ENCODE measurements at places on chromosomes 7 and 10. TPM values are rescaled to one million over a fixed set of nuclear protein-coding genes. Genes with fewer than 3 reads are reported as not detected.

- no peak for DNase-seq
These were observed 31.6 kb downstream of the ZNF117 start for GRCh38 chr7:64959072-64959747.

GRCh38 chr7:47806701-47807103 lies 141.6 kb downstream of the PKD1L1 start:
- no peak for DNase-seq

DNA sequence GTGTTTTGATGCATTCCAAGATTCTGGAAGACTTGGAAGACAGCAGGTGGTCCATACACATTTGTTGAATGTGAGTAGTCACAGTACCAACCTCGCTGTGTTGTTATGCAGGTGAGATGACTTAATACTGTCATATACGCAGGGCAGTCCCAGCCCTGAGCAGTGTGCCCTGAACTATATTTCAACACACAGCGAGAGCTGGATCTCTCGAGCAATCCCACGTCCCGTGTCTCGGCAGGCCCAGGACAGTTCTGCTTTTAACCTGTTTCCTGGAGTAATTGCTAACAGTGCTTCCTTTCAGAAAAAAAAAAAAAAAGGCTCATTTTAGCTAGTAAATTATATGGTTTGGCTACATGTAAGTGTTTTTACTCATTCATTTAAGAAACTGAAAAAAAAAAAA lies 179.7 kb downstream of the PRKCQ start:
- no peak for DNase-seq

- DNase-seq, result no peak
These were observed 17.7 kb upstream of the ZMIZ1 start for GRCh38 chr10:79050896-79051555.

DNA sequence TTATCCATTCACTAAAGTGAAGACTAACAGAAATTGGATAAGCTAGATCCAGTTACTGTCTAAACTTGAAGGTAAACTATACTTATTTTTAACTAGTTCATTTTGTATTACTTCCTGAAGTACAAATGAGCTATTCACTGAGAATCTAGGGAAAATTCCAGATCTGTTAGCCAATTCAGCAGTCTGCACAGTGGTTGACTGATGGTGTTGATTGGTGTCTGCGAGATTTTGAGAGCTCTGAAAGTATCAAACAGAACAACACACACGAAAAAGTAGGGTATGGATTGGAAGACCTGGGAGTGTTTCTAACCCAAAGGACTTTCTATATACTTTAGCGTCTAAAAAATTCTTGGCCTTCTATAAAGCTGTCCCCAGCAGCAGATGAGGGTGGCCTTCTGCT lies 33.6 kb upstream of the AGR2 start:
- no peak for DNase-seq

DNA sequence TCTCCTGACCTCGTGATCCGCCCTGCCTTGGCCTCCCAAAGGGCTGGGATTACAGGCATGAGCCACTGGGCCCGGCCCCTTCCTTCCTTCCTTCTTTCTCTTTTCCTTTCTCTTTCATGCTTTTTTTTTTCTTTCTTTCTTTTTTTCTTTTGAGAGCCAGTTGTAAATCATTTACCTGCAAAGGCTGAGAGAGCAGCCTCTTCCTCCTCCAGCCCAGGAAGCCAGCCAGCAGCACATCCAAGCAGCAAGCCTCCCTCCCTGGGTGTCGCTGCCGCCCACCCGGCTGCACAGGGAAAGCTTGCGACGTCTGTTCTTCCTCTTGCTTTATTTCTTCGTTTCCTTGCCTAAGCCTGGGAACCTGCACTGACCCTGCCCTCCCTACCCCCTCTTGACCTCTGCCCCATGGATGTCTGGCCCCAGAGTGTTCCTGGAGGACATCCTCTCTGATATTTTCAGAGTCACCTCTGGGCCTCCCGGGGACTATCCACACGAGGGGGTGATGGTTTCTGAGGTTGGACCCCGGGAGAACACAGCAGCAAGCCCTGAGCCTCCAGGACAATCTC lies 62.8 kb upstream of the MYL10 start:
- no peak for DNase-seq

DNA sequence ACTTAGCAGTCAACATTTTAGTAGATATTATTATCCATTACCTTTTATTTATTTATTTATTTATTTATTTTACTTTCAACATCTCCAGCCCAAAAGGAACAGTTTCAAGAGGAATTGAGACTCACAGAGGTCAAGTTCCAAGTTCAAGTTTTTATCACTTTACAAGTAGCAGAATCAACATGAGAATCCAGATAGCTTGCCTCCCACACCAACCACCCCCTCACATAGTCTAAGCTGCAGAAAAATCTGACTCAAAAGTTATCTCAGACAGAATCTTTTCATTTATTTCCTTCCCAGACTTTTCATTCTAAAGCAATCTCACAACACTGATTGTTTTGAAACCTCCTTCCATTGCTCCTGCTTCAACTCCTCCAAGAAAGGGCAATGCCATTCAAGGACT lies 129.6 kb downstream of the GRM3 start:
- no peak for DNase-seq

DNA sequence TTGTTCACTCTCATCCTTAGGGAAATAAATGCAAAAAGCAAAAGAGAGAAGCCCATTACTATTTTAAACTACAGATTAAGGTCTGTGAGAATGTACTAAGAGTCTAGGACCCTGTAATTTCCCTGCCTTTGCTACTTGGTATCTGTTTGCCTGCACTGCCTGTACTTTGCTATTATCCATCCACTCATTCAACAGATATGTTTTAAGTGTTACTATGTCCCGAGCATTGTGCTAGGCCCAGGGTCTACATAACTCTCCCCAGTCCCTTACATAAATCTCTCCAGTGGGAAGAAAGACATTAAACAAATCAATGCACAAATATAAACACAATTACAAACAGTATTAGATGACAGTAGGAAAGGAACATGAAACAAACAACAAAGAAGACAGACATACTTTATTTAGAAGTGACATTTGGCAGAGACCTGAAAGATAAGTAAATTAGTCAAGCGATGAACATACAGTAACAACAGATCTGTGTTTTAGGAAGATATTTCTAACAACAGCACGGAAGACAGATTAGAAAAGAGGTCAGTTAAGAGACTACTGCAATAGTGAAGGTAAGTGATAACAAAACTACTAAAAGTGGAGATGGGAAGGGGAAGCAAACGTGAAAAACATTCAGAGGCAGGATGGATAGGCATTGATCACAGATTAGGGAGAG lies 30.0 kb downstream of the ZNF800 start:
- DNase-seq, result no peak

GRCh38 chr10:43411536-43411935 lies 2.5 kb upstream of the HNRNPF start:
- DNase-seq, result peak; percentile 66

- no peak for DNase-seq
These were observed 49.1 kb downstream of the SYPL1 start for GRCh38 chr7:106063024-106063423.

DNA sequence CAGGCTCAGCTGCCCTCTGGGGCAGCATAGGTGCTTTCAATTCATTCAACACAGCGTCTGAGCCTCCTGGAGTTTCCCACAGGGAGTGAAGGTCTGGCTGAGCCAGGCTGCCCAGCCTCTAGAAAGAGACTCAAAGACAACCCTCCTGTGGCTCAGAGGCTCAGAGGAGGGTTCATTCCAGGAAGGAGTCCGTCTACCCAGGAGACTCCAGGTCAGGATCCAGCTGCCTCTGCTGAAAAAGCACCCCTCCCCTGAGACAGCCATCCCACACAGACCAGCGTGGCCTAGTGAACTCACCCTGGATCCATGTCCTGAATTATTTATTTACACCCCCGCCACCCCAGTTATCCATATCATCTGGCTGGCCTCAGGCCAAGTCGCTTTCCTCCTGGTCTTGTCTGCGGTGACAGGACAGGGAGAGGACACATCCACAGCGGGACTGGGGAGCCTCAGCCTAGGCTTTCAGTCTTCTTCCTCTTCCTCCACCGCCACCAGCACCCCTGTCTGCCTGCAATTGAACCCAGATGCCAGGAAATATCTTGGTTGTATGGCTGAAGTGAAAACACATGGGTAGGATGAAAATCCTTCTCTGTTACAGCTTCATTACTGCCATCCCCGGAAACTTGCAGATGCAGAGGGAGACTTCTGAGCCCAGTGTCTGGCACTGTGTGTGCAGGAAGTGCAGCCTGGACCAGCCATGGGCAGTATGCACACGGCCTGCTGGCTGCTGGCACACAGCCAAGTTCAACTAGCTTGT lies 44.0 kb upstream of the COL13A1 start:
- peak; percentile 38 for DNase-seq

GRCh38 chr7:28060371-28060950 lies 120.1 kb downstream of the JAZF1 start:
- DNase-seq, result no peak

- DNase-seq, result no peak
These were observed 242.8 kb downstream of the TCERG1L start for GRCh38 chr10:131068760-131069159.

DNA sequence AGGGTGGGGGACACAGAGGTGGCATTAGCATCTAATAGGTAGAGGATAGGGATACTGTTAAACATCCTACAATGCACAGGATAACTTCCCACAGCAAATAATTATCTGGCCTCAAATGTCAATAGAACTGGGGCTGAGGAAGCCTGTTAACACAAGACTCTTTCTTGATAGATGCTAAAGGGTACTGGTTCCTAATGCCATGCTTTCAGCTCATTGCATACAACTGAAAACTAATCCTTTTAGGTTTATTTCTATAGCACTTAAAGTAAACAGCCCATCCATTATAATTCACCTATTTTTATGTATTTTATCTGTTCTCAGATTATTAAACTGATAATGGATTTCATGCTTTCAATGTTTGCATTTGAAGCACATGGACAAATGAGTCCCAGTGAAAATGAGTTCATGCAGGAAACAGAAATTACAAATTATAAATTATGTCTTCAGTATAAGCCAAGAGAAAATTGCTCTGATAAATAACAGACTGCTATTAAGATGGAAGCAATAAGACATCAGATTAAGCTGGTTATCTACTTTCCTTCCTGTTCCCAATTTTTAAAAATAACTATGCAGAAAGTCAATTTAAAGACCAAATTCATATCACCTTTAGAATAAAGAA lies 66.4 kb downstream of the AKR1D1 start:
- DNase-seq, result no peak

DNA sequence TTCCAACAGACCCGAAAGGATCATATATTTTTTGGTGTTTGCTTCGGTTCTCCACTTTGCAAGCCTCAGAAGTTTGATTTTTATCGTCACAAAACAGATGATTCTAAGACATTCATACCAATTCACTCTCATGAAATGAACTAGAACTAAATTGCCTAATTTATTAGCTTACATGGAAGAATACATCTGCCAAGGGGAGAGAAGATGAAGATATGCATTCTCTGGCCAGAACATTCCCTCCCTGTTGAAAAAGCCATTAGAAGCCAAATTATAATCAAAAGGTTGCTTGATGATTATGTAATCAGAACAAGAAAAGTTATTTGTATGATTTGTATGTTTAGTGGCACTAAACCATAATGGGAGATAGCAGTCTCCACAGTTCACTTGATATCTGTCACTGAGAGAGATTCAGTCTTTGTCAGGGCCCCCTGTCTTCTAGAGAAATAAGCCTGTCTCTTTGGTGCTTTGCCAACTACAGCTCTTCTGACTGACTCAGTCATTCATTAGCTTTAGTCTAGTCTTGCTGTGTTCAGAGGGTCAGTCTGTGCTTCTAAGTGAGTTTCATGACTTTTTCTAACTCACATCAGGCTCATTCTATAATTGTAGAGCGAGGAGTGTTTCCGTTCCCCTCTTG lies 95.3 kb upstream of the GNAI1 start:
- no peak for DNase-seq

The PDGFA gene
- total RNA-seq, result 33.7 TPM

The MGAM2 gene
- not detected for total RNA-seq

The BMI1 gene
- 31.4 TPM for total RNA-seq

The TMEM184A gene
- total RNA-seq, result not detected

The TSC22D4 gene
- total RNA-seq, result 5.7 TPM

The FAM25G gene
- not detected for total RNA-seq
